Activated CD4-positive, alpha-beta T cell treated with anti-CD3 and anti-CD28 coated beads, Interleukin-2, amount 50 U/mL, for 1 hour (primary cell): ENCODE measurements at places on chromosomes 2 and 18.
A peak's percentile ranks its signal among the peaks of the same experiment; 100 is the strongest.

DNA sequence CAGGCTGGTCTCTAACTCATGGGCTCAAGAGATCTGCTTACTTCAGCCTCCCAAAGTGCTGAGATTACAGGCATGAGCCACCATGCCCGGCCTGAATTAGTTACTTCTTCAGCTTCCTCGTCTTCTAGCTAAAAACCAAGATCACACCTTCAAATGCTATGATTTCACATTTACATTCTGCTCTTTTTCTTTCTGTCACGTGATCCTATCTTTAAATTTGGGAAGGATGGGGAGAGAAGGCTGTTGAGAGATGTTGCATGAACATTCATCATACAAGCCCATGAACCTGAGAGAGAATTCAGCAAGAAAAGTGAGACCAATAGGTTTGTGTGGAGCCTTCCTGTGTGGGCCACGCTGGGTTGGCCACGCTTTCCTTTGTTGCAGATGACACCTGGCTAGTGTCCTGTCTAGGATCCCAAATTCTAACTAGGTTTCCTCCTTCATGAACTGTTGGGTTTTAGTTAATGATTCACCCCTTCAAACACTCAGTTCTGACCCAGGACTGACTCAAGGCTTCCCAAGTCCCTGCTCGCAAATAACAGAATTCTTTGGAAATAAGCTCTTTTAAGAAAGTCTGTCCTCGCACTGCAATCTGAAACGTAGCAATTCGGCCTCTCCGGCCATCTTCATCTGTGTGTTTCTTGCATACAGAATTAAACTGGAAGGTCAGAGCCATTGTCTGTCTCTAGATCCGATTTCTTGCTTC lies 57.3 kb upstream of the CREB1 start:
- DNase-seq, result no peak

GRCh38 chr2:72142570-72143440 lies 4.9 kb downstream of the CYP26B1 start:
- DNase-seq, result no peak

DNA sequence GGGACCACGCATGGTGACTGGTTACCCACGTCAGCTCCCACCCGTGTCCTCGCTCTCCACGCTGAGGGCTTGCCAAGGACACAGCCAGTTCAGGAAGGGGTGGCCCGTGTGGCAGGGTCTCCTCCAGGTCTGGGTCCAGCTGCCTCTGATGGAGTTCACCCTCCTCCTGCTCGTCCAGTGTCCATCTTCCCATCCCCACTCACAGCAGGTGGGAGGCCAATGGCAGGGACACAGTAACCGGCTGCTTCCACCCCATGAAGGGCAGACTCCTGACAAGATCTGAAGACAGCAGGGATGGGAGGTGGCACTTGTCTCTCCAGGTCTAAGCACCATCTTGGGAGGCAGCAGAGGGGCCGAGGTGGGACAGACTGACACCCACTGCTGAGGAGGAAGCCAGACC lies 106.4 kb downstream of the NDUFA10 start:
- no peak for DNase-seq

DNA sequence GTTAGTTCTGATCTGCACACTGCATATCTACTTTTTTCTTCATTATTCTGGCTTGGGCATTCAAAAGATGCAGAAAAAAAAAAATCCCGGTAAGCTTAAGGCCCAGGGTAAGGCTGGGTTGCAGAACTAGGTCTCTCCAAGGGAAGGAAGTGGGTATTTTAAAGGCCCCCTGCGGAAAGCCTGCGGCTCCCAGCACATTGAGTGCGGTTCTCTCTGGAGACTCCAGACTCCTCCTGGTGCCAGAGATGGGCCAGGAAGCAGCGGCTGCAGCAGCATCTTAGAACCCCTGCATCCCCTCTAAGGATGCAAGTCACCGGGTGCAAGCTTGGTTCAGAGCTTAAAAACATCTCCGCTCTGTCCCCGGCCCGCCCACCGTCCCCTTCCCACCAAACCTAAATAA lies 49.5 kb downstream of the TGIF1 start:
- no peak for DNase-seq

GRCh38 chr2:37105150-37105549 lies 20.8 kb downstream of the GPATCH11 start:
- no peak for DNase-seq

DNA sequence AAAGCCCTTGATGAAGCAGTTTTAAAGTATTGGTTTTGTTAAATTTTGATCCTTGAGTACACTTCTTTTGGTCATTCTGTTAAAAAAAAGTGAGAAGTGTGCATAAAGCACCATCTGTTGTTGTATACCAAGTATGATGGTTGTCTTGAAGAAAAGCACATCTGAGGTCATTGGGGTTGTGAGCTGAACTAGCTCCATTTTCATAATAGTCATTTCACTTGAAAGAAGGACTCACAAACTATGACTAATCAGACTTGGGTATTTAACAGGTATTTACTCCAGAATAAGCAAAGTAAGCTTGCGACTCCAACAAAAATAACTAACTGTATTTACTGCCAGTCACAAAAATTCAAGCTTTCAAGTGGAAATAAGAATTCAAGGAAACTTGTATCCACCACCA lies 35.1 kb downstream of the CHN1 start:
- DNase-seq, result no peak

GRCh38 chr18:49447810-49448745 lies 12.4 kb downstream of the DYM start:
- DNase-seq, result peak; percentile 30
